ENCODE measurements at places on chromosomes 7 and 10.

DNA sequence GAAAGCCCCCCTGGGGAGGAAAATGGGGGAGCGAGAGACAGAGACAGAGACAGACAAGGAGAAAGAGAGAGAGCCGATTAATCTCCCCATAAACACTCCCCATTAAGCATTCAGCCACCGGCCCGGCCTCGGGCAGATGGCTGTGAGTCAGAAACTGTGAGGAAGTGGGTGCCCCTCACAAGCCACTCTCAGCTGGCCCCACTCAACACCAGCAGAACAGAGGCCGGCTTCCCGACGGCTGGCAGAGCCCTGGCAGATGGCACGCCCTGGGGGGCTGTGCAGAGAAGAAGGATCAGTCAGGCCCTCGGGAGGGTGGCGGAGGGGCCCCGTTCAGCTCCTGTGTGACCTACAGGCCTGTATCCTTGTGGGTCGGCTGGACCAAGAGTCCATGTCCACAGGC, 41.2 kb downstream of the CAMK2B start:
- peak; percentile 16 for DNase-seq

GRCh38 chr7:89958525-89959068, 195.7 kb upstream of the STEAP1 start:
- DNase-seq = no peak

DNA sequence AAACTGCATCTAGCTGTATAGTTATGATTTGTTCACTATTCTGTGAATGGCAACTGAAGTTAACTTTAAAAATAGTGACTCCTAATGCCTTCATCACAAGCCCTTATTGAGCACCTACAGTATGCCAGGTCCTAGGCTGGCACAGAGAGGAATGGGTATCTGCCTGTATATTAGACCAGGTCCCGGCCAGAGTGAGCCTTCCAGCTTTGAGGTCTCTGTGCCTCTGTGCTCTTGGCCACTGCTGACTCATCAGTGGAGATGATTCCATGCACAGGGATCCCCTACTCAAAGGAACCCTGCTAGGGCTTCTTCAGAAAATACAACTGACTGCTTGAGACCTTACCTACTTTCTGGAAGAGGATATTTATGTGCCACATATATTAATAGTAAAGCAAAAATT, 118.4 kb downstream of the GFRA1 start:
- no peak for DNase-seq

- DNase-seq = no peak
Observed at GRCh38 chr10:120462018-120462682, 5.1 kb downstream of the PLPP4 start.

GRCh38 chr10:49164559-49165188, 23.5 kb downstream of the TMEM273 start:
- DNase-seq = peak; percentile 45

- DNase-seq = peak; percentile 65
Observed at GRCh38 chr10:6203331-6204062, 765 bp downstream of the PFKFB3 start.

GRCh38 chr7:140079121-140079536, 16.4 kb upstream of the PARP12 start:
- DNase-seq = no peak

DNA sequence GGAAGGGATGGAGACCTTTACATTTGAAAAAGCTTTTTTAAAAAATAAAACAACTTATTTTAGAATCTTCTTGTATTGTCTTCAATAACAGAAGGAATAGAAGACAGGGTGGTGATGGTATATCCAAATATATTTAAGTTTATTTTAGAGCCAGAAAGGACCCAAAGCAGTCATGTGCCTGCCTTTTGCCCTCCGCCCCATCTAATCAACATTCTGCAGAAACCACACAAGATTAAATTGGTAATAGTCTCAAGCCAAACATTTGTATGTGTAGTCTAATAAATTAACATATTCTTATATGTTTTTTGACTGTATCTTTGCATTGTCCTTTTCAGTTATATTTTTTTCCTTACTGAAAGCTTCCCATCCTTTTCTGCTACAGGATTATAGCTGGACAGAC, 16.5 kb upstream of the NUP42 start:
- DNase-seq = no peak

DNA sequence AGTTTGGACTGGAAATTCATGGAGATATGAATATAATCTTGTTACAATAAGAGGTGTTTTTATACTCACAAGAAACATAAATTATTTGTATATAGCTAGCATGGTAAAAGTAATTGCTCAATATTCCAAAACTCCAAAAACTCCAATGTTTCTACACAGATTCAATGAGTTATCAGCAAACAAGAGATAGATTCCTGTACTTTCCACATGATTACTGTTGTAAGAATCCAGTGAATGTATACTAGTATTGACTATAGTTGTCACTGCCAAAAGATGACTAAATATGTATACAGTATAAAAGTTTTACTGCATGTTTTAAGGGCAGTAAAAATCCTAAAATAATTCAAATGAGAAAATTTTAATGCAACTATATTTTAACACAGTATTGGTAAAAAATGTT, 10.7 kb downstream of the ATOH7 start:
- no peak for DNase-seq

DNA sequence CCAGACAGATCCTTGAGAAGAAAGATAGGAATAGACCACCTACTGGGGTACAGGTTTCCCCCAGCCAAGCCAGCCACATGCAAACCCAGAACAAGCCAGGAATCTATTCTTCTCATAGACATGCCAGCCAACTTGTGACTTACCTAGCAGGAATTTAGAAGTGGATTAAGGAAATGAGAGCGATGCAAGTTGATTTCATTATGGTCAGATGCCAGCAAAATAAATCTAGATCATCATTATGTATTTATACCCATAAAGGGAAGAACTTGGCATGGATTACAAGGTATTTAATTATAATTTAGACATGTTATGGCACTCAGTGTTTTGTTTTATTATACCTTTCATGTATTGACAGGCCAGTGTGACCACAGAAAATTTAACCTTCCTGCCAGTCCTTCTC, 32.8 kb downstream of the SLC35G1 start:
- no peak for DNase-seq

DNA sequence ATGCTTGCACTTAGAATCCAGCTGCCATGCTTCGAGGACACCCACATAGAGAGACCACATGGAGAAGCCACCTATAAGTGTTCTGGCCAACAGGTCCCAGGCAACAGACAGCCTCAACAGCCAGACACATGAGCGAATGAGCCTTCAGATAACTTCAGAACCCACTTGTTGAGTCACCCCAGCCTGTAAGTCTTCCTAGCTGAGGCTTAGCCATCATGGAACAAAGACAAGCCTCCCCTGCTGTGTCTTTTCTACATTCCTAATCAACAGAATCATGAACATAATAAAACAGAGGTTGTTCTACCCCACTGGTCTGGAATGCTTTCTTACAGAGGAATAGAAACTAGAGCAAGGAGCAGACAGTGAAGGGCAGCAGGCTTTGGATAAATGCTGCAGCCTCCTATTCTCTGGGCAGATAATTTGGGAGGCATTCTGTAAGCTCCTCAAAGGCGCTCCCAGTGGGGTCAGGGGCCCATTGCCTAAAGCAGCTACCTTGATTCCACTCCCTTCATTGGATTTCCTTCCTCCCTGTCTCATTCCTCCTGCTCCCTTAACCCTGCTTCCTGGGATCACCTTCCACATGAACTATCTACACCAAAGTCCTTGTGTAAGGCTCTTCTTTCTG, 4.6 kb downstream of the TLL2 start:
- no peak for DNase-seq

- DNase-seq = no peak
Observed at GRCh38 chr10:61937631-61938351, 36.3 kb downstream of the ARID5B start.

DNA sequence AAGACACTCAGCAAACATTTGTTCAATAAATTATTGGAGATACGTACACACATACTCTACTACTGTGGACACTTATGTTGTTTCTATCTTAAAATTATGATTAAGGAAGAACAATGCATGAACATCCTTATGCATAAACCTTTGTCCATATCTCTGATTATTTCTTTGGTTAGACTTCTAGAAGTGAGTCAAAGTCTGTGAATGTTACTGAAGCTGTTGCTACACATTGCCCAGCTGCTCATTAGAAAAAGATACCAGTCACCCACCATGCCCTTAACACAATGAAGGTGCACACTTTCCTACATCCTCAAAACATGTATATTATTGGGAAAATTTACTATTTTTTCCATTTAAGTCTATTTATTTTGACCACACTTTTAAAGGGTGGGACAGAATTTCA, 1.4 kb upstream of the CLRN3 start:
- no peak for DNase-seq

GRCh38 chr7:105744258-105744657, 132.1 kb downstream of the ATXN7L1 start:
- no peak for DNase-seq

DNA sequence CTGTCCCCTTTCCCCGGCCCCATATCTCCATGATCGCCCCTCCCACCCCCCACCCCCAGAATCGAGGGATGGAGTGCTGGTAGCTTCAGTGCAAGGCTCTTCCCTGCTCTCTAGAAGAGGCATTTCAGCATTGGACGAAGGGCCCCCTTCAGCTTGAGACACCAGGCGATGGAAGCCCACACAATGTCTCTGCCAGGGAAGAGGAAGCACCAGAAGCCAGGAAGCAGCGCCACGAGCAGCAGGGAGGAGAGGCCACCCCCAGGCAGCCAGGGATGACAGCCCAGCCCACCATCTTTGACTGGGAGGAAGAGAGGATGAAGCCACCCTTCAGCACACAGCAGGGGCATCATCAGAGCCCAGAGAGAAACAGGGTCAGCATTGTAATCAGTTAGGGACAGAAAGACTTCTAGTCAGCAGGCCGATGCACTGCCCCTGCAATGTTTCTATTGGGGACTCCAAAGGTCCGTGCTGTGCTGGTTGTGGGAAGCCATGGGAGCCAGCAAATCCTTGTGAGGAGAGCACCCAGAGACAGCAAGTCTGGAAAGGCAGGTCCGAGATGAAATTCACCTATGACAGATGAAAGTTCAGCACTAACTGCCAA, 15.7 kb downstream of the TMEM72 start:
- DNase-seq = no peak

GRCh38 chr10:110788620-110789385, 82.9 kb upstream of the PDCD4 start:
- DNase-seq = no peak

- no peak for DNase-seq
Observed at GRCh38 chr7:34851431-34851830, 185.9 kb downstream of the DPY19L1 start.

DNA sequence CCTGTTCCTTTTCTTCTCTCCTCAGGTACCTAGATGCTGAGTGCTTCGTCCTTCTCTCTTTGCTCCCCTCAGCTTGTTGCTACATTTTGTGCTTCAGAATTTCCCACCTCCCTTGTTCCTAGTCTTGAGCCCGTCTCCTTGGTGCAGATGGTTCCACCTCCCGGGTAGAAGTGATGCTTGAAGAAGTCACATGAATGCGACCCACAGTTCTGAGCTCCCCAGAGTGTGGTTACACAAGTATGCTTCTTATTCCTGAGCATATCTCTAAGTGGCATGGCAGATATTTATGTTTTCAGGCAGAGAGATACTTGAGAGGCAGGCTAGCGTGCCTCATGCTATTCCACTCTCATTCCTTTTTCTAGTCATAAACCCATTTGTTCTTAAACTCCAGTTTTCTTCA, 34.0 kb downstream of the INPP5F start:
- DNase-seq = no peak

DNA sequence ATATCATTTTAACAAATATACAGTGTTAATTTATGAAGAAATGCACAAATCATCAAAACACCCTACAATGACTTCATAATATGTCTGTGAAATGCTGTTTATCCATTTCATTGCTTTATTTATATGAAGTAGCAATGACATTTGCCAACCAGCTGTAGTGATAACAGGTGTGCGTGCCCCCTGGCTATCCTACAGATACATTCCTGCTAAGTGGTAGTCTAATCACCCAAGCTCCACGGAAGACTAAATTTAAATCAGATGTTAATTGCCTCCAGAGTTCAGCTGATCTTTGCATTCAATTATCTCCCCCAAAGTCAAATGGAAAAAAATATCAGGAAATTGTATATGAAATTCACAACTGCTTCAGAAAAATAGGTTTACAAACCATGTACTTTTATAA, 1164.2 kb upstream of the LRRN3 start:
- no peak for DNase-seq

DNA sequence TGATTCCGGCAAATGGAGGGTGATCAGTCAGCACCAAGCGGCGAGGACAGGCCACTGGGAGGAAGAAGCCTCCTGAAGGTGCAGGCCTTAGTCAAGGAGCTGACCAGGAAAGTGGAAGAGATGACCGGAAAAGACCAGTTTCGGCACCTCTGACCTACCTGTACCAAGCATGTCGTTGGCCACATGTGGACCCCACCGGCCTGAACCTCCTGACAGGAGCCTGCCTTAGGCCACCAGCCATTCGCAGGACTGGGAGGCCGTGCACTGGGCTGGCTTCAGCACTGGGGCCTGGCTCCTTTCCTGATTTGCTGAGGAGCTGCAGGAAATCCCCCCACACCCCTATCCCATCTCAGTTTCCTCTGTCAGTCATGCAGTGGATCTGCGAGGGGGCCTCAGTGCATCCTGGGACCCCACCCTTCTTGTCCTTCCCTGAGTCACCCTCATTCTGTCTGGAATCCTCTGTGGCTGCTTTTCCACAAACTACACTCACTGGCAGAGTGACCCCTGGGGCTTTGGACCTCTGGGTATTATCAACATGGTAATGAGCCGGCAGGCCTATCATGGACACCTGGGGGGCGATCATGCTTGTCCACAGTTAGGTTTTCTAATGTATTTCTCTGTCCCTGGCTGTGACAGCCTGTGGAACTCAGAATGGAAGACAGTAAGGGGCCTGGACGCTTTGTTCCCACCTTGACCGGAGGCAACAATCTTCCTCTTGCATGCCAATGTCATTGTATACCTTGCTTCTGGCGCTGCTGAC, 33.0 kb downstream of the RAMP3 start:
- DNase-seq = no peak

DNA sequence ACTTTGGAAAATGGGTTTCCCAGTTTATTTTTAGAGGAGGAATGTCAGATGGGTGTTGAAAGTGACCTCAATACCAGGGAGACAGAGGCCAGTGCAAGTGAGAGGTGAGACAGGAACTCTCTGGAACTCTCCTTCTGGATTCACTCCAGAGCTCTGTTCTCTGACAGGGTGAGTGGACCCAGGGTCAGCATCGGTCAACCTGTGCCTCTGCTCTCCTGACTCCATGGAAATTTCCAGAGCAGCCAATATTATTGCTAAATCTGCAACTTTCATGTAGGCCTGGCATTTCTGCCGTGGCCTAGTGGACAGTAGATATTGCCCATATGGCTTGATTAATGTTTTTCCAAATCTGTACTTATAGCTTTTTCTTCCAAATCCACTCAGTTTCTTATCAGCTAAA, 20.2 kb downstream of the AKR1C4 start:
- no peak for DNase-seq

Data from ovary (tissue), 10 donors.